ENCODE measurements at places on chromosomes 6 and 20.

DNA sequence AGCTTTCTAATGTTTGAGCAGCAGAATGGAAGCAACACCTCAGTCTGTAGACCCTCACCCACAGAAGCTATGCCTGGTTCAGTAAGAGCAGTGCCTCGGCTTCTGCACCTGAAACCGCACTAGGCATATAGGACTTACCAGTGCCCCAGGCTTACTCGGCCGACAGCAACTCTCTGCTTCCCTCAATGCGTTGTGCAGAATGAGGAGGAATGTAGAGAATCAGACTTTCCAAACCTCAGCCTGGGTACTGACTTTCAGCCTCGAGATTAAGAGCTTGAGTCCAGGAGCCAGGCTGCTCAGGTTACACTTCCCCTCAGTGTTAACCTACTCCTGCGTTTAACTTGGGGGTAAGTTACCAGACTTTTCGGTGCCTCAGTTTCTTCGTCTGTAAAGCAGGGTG lies 8.6 kb downstream of the EYA2 start:
- DNase-seq = no peak

- DNase-seq = peak; percentile 27
Measured at GRCh38 chr20:24917797-24918578, 31.1 kb upstream of the CST7 start.

GRCh38 chr6:121771937-121772720 lies 336.7 kb downstream of the GJA1 start:
- DNase-seq = no peak

DNA sequence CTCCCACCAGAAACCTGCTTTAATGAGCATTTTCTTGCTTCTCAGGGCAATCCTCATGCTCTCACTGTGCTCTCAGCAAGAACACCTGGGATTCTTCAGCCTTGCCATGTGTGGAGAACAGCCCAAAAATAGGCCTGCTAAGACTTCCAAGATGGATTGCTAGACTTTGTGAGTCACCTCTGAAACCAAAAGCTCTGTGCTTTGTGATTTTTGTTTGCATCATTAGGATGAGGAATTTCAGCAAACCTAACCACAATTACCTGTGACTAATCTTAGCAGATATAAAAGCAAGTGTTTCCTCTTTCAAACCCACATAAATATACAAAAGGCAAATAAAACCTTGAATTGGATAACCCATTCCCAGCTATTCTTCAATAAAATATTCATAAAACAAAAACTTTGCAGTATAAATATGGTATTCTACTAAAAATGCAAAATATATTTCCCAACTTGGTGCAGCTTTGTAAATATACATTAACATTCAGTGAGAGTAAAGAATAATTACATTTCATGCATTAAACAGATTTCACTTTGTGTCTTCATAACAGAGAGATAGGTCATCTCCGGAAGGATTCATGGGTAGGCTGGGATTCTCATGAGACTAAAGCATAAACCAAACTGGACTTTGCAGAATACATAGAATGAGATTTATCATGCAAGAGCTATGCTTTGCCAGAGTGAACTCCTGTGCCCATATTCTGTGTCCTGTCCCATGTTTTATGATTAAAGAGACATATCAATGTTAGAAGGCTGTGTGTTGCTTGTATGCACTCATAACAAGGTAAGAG lies 33.5 kb downstream of the TPBG start:
- peak; percentile 68 for DNase-seq

- DNase-seq = no peak
Measured at GRCh38 chr20:37413379-37413778, 67.4 kb downstream of the SRC start.

GRCh38 chr6:110221738-110222137 lies 41.5 kb downstream of the CDC40 start:
- DNase-seq = no peak

- DNase-seq = peak; percentile 70
Measured at GRCh38 chr20:62623488-62624324, 18.6 kb upstream of the SLCO4A1 start.

GRCh38 chr6:56505512-56506260 lies 137.0 kb downstream of the DST start:
- no peak for DNase-seq

DNA sequence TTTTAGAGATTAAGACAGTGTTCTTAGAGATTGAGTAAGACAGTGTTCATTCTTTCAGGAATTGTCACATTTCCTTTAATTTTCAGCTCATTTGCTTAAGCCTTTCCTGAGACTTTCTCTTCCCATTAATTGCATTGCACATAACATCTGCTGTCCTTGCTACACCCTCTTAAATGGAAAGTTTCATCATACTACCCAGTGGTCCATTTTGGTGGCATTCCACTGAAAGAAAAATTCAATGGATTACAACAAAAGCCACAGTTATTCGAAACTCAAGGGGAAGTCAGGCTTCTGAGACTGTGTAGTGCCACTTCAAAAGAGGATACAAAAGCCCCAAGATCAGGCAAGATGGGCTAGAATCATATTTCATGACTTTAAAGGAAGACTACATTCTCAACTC lies 64.0 kb downstream of the RSPO3 start:
- DNase-seq = peak; percentile 60

GRCh38 chr20:11844691-11845090 lies 73.0 kb upstream of the BTBD3 start:
- DNase-seq = no peak

GRCh38 chr6:107543088-107543487 lies 53.2 kb downstream of the SOBP start:
- DNase-seq = no peak

DNA sequence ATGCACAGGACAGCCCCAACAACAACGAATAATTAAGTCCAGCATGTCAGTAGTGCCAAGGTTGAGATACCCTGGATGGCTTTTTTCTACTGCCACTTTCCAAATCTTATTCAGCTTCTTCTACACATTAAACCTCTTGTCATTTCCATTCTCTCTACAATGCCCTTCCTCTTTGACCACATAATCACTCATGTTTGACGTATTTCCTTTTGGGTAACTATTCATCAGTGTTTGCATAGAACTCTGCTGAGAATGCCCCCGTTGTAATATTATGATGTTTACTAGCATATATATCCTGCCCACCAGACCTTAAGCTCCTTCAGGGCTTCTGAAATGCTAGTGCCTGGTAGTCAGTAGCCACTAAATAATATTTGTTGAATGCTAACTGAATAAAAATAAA lies 515.3 kb upstream of the RNF217 start:
- no peak for DNase-seq

DNA sequence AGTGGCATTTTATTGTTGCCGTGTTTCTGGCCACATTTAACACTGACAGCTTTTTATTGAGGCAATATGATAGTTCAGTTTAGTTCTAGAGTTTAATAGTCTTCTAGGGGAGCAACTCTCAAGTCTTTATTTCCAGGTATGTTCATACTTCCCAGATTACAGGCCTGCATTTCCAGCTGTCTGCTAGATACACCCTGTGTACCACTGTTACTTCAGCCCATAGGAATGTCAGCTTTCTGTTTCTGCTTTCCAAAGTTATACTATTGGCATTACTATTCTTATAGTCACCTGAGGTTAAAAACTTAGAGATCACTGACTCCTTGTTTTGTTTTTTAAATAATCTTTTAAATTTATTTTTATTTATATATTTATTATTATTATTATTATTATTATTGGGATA lies 7.6 kb downstream of the ZNF451 start:
- no peak for DNase-seq

- DNase-seq = peak; percentile 27
Measured at GRCh38 chr6:43667245-43668150, 20.1 kb downstream of the MRPS18A start.

- no peak for DNase-seq
Measured at GRCh38 chr6:145480024-145480423, 255.3 kb downstream of the EPM2A start.

- no peak for DNase-seq
Measured at GRCh38 chr20:33757046-33757445, 25.2 kb downstream of the ZNF341 start.

DNA sequence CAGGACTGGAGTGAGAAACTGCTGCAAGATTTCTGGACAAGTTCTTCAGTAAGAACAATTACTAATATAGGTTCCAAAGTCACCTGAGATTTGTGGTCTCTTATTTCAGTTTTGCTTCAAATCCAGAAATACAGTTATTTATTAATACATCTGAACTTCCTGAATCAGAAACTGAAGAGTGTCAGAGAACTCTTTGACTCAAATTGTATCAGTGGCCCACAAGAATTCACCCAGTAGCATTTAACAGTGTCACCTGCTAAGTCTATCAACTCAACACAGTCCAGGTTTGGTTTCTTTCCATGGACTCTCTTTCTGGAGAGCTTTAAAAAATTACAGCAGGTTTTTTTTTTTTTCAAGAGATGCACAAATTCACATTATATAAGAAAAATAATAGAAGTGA lies 18.8 kb upstream of the NHSL1 start:
- DNase-seq = no peak

GRCh38 chr20:63059684-63060056 lies 52.9 kb upstream of the BHLHE23 start:
- DNase-seq = no peak

- DNase-seq = no peak
Measured at GRCh38 chr6:119124079-119124824, 45.8 kb upstream of the FAM184A start.

DNA sequence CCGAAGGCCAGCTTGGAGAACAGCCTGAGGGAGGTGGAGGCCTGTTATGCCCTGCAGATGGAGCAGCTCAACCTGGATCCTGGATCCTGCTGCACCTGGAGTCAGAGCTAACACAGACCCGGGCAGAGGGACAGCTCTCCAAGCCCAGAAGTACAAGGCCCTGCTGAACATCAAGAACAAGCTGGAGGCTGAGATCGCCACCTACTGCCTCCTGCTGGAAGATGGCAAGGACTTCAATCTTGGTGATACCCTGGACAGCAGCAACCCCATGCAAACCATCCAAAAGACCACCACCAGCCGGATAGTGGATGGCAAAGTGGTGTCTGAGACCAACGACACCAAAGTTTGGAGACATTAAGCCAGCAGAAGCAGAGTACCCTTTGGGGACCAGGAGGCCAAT lies 223.5 kb upstream of the ID4 start:
- DNase-seq = no peak

DNA sequence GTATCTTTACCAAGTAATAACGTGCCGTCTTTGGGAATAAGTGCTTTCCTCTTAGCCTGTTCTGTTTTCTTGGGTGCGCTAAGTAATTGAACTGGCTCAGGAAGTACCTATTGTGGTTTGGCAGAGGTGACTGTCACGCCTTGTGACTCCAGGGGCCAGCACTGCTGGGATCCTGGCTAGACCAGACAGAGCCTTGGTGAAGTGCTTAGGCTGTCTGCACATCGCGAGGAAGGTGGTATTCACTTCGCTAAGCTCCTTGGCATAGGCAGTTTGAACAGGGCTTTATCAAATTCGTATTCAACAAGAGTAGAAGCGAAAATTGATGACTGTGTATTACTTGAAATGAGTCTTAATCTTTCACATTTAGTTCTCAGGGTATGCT lies 17.6 kb downstream of the PRDM1 start:
- no peak for DNase-seq

DNA sequence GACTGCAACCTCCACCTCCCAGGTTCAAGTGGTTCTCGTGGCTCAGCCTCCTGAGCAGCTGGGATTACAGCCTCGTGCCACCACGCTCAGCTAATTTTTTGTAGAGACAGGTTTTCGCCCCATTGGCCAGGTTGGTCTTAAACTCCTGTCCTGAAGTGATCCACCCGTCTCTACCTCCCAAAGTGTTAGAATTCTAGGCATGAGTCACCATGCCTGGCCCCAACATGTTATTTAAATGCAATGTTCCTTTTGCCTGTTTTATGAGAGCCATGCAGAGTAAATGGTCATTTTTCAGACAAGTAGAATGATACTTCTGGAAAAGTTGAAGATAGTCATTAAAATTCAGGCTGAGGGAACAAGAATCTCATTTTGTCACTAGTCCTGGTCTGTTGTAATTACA lies 43.8 kb upstream of the RPS6KA2 start:
- no peak for DNase-seq

- no peak for DNase-seq
Measured at GRCh38 chr20:61052776-61053442, 199.2 kb upstream of the CDH4 start.

GRCh38 chr6:136326038-136326553 lies 36.5 kb upstream of the BCLAF1 start:
- DNase-seq = no peak

DNA sequence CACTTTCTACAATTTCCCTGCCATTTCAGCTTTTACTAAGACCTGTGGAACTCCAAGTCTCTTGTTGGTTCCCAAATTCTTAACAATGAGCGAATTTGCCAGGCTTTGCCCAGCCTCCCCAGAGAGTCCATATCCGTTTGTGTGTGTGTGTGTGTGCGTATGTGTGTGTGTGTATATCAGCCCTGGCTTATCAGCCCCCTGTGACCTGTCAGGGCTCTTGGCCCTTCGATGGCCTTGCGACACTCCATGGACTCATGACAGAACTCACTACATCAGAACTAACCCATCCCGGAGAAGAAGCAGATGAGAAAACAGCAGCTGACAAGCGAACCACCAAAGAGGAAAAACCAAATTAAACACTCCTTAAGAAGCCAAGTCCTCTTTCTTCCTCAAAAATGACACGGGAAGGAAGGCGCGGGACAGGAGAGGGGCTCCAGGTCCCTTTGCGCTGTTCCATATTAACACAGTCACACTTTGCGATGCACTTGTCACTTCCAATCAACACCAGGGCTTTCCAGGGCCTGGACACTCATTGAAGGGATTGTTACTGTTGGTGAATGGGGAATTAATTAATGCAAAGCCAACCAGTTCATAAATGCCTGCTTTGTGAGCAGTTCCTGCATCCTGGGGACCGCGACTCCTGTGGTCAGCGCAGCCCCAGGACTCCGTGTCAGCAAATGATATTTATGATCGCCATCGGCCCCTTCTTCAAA lies 524.0 kb downstream of the CD83 start:
- no peak for DNase-seq

- no peak for DNase-seq
Measured at GRCh38 chr20:45427236-45428149, 11.6 kb downstream of the PIGT start.
